ENCODE measurements at places on chromosomes 11 and 22. TPM values are rescaled to one million over a fixed set of nuclear protein-coding genes. Genes with fewer than 3 reads are reported as not detected.

Gene OR52H1
- not detected for polyA plus RNA-seq

Gene ZNF280B
- polyA plus RNA-seq = 4.7 TPM

Gene ADM2
- 6.9 TPM for polyA plus RNA-seq

Gene MRGPRX4
- polyA plus RNA-seq = not detected

- no peak for DNase-seq
These were observed 124.3 kb downstream of the C11orf58 start for GRCh38 chr11:16862726-16863125.

GRCh38 chr11:74870485-74870884, 78.4 kb downstream of the XRRA1 start:
- no peak for DNase-seq
